ENCODE measurements at places on chromosomes 5 and 9.

DNA sequence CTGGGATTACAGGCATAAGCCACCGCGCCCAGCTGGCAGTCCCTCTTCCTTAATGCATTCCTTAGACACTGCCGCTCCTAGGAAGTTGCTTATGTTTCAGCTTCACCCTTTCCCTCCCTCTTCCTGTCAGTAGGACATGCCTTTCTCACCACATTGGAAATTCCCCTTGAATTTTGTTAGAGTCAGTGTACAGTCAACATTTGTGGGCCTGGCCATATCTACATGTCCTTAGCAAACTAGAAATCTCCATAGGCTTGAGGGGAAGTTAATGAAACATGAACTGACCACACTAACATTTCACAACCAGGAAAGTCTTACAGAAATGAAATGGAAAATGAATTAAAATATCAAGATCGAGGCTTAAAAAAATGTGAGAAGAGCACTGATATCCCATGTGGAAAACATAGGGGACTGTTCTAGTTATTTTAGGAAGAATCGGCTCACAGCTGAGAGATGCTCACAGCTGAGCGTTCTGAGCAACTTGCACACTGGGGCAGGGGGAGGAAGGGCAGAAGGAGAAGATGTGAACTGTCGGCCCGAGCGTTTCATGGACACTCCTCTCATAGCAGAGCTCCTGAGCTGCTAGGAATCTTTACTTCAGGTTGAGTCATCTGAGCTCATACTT is 21.1 kb upstream of the LVRN start:
- no peak for DNase-seq

DNA sequence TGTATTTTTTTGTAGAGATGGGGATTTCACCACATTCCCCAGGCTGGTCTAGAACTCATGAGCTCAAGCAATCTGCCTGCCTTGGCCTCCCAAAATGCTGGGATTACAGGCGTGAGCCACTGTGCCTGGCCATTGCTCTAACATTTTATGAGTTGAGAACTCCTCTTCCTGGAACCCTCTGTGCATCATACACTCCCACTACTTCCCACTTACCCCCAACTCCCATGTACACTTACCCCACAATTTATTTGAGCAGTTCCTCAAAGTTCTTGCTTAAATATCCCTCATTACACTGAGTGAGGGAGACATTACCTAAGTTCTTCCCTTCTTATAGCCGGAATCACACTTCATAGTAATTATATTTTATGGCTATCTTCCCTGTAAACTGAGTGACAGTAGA is 42.9 kb upstream of the GALNT10 start:
- DNase-seq: no peak

DNA sequence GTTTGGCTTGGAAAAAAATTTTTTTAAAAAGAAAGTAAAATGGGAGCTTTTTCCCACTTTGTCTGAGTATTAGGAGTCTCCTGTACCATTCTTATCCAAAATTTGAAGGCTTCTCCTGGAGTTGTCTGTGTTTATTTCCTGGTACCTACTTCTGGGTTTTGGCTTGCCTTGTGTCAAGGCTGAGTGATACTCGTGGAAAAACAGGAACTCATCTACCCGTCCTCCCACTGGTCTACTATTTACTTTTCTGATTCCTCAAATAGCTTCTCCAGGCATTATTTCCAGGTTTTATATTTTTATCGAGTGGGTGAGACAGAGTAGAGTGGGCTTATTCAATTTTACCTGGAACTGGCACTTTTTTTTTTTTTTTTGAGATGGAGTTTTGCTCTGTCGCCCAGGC is 99.4 kb downstream of the RMI1 start:
- no peak for DNase-seq

- no peak for DNase-seq
These were observed 166.1 kb downstream of the SLC28A3 start for GRCh38 chr9:84174486-84174885.

GRCh38 chr9:6552033-6552432 is 93.5 kb downstream of the GLDC start:
- no peak for DNase-seq

- DNase-seq: no peak
These were observed 115.1 kb downstream of the CDC42SE2 start for GRCh38 chr5:131378721-131379541.

DNA sequence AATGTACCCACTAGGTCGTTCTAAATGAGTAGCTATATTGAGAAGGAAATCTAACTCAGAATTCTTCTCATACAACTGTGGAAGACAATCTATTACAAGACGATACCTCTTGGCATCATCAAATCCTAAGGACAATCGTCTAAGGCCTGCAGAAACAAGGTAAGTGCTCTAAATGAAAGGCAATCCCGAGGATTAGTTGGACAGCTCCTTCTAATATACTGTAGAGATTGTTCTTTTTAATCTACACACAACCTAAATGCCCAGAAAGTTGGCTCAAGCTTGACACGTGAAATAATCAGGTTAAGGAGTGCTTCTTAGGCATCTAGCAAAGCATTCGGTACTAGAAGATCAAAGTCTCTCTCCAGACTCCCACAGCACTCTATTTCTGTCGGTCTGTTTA is 55.1 kb downstream of the MED27 start:
- no peak for DNase-seq

- no peak for DNase-seq
These were observed 99.9 kb downstream of the PRR16 start for GRCh38 chr5:120564013-120564412.
